ENCODE measurements at places on chromosomes 16 and 17. TPM values are rescaled to one million over a fixed set of nuclear protein-coding genes. Genes with fewer than 3 reads are reported as not detected.
A peak's percentile ranks its signal among the peaks of the same experiment; 100 is the strongest.

GRCh38 chr16:67247192-67248072, at the start of gene FHOD1:
Gene FHOD1 (minus strand): TSS chr16:67247481. CDS start chr16:67247410, 71 bp downstream.
- peak; percentile 75 for DNase-seq
- no peaks in the 10 kb centered on the region for H3K27me3 ChIP-seq
- no peaks in the 10 kb centered on the region for H3K36me3 ChIP-seq
- peak within 1 kb of the TSS; percentile 85 for H3K27ac ChIP-seq
- peak within 1 kb of the TSS; percentile 49 for H3K4me3 ChIP-seq

DNA sequence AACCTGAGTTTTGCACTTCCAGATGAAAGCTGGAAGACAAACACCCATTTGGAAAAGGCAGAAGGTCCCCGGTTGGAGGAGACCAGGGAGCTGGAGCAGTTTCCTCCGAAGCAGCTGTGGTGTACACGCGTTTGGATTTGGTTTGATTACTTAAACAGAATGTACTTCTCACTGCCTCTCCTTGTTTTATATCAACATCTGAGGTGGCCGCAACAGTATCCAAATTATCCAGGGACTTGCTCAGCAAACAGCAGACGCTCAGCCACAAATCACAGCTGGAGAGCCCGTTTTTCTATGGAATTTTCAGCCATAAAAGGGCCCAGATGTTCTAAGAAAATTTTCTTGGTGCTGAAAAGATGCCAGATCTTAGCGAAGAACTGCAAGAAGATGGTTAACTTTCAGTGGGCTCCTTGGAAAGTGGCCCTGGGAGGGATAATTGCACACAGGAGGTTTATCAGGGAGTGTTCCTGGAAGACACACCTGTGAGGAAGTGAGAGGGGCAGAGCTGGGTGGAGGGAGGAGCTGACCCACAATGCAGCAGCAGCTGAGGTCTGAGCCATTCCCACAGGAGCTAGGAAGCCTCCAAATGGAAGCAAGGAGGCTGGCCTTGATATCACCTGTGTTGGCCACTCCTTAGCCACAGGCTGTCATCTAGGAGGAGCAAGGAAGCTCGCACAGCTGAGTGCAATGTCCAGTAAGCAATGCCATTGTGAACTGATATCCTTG, 28.9 kb upstream of the CDH5 start:
- DNase-seq, result no peak
- no peak overlapping the region for H3K27ac ChIP-seq
- peaks cover 10% of the 10 kb centered on the region for H3K4me1 ChIP-seq
- peaks cover 25% of the 10 kb centered on the region for H3K27me3 ChIP-seq
- H3K36me3 ChIP-seq, result no peaks in the 10 kb centered on the region

Gene KRT17
- 2,552 TPM for total RNA-seq

Gene PRSS53
- 1.3 TPM for total RNA-seq

Gene MAP1LC3B
- total RNA-seq, result 38.0 TPM

All from esophagus squamous epithelium (tissue), 5 donors.